ENCODE measurements at places on chromosomes 11 and 22. TPM values are rescaled to one million over a fixed set of nuclear protein-coding genes. Genes with fewer than 3 reads are reported as not detected.

DNA sequence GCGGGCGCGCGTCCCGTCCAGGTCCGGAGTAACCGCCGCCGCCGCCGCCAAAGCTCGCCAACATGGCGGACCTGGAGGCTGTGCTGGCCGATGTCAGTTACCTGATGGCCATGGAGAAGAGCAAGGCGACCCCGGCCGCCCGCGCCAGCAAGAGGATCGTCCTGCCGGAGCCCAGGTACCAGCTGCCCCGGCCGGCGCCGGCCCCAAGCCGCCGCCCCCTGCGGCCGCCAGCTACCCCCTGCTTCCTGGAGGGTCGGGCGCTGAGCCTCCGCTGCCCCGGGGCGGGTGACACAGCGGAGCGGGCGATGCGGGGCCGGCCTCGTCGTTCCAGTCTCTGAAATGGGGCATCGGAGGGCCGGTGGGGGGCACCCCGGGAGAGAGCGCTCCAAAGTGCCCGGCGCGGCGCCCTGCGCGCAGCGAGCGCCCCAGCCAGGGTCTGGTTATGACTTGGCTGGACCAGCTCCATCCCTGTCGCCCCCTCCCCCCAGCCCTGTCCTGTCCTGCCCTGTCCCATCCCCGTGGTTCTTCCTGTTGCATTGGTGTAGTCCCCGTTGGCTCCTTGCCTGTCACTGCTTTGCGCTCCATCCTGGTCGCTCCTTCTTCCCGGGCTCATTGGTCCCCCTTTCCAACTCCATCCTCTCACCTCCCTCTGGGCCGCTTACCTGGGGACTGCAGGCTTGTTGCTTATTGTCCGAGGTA is 653 bp downstream of the GRK3 start:
- DNase-seq, result no peak

DNA sequence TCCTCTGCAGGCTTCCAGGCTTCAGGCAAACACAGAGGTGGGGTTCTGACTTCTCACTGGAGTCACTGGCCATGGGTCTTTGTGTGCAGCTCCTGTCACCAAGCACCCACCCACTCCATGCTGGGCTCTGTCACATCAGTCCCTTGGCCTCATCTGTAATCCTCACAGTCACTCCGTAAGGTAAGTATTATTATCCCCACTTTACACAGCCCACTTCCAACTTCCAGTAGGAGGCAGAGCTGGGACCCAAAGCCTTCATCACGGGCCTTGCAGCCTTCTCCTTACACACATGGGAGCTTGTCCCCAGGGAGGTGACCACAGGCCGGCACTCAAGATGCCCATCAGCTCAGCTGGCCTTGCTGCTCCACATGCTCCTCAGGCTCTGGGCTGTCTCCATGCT is 266.7 kb upstream of the B3GAT1 start:
- no peak for DNase-seq

GRCh38 chr11:18706330-18707243 is 8.0 kb downstream of the TMEM86A start:
- DNase-seq, result peak; percentile 36

DNA sequence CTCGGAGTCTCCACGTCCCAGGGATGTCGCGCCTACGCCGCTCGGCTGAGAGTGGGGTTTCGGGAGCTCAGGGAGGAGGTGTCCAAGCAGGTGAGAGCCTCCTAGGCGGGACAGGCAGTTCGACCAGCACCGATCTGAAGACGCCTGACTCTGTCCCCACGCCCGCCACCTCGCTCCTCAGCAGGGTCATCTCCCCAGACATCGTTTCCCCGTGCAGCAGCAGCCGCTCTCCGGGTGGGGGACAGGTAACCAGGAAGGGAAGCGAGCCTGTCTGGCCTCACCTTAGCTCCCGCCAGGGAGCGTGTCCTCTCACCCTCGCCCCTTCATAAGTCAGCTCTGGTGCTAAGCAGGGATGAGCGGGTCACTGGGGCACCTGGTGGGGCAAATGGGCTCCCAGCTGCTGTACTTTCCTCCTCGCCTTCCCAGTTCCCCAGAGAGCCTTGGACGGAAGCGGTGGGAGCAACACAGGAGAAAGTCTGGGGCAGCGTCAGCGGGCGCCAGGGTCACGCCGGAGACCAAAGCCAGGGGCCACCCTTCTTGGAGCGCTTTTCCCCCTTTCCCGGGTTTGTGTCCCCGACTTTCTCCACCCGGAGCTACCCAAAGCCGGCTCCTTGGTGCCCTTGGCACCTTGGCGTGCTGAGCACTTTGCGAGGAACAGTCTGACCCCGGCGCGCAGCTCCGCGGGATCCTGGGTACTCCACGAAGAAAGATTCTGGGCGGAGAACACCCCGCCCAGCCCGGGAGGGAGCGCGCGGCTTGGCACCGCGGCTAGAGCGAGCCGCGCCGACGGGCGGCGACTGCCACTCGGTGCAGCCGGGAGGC is 1.6 kb downstream of the SPON1 start:
- DNase-seq, result no peak

GRCh38 chr11:69444381-69445130 is 36.9 kb upstream of the LINC01488 start:
- peak; percentile 95 for DNase-seq

Gene MAJIN
- total RNA-seq, result not detected

Gene C22orf31
- not detected for total RNA-seq

Gene CRYBA4
- not detected for total RNA-seq

Gene RAG1
- total RNA-seq, result 0.32 TPM

Gene P2RY6
- total RNA-seq, result 0.32 TPM

All from fibroblast of villous mesenchyme (primary cell).